HCT116 (cell line): ENCODE measurements at places on chromosomes 11 and 22.

DNA sequence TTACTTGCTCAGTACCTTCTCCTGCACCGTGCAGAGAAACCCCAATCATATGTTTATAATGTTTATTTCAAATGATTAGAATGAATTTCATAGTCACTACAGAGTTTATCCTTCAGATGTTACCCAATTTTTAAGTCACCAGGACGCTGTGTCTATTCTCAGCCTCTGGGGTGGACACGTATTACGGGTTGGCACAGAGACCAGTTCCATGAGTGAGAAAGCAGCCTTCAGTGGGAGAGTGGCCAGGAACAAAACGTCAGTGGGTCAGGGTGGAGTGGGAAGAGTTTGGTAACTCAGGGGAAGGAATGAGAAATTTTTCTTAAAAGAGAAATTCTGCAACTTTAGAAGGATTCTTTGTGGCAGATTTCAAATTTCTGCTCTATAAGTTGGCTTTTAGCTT, 77.1 kb upstream of the MTMR2 start:
- DNase-seq = no peak

DNA sequence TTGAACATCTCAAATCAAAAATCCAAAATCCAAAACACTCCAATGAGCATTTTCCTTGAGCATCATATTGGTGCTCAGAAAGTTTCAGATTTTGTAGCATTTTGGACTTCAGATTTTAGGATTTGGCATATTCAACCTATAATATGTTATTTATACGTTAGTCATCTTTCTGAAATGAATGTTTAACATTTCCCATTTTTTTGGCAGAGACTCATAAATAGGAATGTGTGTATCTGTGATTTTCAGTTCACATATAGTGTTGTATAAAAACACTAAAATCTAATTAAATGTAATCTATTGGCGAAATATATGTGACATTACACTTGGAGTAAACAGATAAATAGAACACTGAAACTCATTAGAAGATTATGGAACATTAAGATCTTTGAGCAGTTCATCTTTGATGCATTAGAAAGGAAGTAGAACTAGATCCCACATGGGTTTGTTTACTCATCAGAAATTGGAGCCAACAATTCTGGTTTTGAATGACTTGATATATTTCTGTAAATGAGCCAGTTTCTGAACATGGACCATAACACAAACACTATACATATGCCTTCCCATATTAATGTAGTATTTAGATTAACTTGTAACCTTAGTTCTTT, 153.1 kb downstream of the UVRAG start:
- no peak for DNase-seq

DNA sequence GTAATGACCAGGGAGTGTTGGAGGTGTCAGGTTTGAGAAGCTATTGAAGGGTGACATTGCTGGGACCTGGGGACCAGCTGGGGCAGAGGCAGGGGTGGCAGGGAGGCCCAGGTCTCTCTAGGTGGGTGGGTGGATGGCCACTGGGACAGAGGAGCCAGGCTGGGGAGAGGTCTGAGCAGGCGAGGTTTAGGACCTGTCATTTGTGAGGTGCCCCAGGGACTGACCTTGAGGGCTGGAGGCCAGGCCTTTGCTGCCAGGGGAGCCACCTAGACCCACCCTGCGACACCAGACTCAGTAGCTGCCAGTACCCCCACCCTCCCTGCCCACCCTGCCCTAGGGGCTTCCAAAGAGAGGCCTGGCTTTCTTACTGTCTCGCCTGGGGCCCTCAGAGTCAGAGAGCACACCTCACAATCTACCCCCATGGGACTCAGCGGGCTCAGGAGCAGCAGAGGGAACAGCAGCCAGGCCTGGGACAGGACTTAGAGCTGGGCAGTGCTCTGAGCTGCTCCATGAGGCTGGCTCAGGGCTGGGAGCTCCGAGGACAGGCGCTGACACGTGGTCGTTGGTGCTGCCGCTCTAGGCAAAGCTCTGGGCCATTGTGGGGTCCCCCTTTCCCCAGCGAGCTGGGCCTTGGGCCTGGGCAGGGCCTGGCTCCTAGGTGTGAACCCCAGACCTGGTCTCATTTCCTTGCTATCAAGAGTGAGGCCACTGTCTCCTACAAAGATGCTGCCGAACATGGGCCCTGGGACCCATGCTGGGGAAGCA, 28.6 kb upstream of the PPARA start:
- DNase-seq = no peak

DNA sequence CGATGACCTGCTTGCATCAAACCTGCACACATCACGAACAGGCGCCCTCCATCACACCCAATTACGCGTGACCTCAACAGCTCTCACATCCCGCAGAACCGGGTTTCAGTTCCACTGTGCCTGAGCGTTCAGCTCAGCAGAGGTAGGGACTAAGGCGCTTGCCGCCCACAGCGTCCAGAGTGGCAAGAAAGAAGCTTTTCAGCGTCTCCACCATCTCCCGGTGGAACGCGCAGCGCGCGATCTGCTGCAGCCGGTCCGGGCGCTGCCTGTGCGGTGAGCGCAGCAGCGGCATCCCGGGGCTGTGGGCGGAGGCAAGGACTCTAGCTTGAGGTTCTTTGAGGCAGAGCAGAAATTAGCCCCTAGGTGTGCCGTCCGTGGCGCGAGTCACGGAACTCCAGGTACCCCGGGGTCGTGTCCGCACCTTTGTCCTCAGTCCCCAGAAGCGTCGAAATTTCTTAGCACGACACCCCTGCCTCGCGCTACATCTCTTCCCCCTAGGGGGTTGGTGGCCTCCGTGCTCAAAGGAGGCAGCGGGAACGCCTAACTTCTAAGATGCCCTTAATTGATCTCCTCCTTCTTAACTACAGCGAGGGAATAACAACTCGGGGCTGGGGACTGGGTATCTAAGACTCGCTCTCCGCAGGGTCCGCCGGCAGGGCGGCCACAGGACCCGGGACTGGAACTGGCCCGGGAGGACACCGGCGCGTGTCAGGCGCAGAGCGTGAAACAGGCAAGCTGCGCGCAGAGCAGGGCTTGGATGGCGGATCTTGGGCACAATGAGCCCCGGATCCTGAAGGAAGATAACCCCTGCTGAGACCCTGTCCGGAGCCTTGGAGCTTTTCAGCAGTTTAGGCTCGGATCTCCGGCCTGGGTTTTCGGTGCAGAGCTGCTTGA, 1.7 kb upstream of the CALCA start:
- DNase-seq = no peak
